ENCODE measurements at places on chromosomes 1 and 21.

- DNase-seq, result no peak
These were observed 6.4 kb downstream of the CRABP2 start for GRCh38 chr1:156698995-156699394.

DNA sequence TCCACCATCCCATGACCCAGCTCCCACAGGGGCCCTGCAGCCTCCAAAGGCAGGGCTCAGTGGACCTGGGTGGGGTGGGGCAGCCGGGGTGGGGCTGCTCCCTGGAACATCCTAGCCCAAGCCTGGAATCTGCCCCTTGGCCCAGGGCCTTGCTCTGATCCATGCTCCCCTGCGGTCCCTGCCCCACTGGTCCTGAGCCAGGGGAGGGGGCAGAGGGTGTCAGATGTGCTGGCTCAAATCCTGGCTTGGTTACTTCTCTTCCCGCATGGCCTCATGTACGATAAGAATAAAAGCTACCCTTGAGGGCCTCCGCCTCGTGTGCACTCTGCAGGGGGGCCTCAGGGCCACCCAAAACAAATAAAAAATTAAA lies 819 bp downstream of the SLC25A34 start:
- DNase-seq, result no peak

GRCh38 chr1:24443241-24443656 lies 27.6 kb downstream of the NIPAL3 start:
- no peak for DNase-seq

DNA sequence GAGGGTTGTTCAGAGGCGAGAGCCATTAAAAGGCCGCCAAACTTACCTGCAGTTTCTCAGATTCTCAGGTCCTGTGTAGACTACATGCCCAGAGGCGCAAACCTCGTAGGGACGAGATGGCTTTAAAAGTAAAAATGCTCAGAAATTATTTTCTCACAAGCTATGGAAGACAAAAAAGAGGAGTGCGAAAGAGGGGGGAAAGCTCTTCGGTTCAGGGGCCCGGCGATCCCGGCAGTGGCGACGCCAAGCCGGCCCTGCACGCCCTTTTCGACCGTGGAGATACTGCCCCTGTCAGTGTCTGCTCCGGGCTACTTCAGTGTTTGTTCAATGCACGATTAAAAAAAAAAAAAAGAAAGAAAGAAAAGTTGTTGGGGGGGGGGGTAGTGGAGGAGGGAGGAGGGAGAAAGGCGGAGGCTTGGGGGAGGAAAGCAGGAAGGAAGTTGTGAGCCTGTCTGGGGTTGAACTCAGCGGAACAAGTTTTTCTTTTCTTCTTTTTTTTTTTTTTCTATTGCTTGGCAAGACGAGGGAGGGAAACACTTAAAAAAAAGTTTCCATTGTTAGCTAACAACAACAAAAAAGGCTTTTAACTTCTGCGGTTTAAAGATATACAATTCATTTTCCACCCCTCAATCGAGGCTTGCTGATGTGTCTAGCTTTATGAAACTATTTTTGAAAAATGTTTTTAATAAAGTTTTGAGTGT lies at the start of gene ITPKB:
Gene ITPKB (minus strand): TSS at position 288 of the 701 bp plus-strand sequence. CDS start 1,824 bp downstream, outside the sequence.
- peak; percentile 46 for DNase-seq

- DNase-seq, result no peak
These were observed 42.8 kb upstream of the IL12RB2 start for GRCh38 chr1:67264899-67265298.

- DNase-seq, result no peak
These were observed 50.5 kb downstream of the MTF2 start for GRCh38 chr1:93129507-93130099.

DNA sequence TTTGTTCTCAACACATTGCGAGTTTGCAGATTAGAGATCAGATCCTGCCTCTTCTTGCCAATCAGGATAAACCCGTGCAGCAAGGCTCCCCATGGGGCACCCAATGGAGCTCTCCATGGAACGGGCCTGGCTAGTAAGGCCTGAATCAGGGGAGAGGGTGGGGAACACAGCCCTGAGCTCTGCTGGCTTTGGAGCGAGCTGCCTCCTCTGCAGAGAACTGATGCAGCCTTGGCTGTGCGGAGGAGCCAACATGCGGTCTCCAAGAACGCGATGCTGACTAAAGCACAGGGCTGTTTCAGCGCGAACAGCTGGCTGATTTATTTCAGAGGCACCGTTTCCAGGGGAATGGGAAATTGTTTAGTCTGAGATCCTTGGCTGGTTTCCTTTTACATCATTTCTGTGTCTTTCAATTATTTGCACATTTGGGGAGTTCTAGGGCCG lies 139.7 kb downstream of the TSEN15 start:
- DNase-seq, result no peak

GRCh38 chr1:1121611-1122077 lies 5.8 kb upstream of the C1orf159 start:
- no peak for DNase-seq

DNA sequence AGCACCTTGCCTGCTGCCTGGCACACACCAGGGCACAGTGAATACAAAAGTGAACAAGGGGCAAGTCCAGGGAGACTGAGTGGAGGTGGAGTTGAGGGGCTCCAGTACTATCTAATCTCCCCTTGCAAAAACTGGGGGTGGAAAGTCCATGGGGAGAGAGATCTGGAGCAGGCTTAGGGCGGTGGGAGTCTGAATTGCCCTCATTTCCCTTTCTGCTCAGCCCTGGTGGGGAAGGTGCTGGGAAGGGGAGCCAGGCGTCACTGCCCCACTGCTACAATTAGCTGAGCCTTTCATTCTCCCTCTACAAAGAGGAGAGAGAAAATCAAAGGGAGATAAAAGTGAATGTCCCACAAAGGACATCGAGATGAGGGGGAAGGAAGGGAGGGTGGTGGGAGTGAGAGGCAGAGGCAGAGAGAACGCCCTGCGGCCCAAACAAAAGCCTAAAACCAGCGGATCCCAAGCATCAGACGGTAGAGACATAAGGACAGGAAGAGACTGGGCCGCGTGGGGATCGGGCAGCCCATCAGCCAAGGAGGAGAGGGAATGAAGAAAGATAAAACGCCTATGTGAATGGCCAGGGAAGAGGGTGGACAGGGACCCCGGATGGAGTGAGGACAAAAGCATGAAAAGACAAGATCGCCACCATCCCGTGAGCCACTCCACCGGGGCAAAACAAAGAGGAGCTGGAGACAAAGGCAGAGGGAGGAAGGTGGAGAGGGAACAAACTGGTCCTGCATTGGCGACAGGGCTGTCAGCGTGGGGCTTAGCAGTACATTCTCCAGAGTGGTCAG lies 46.8 kb upstream of the SOX13 start:
- DNase-seq, result no peak

DNA sequence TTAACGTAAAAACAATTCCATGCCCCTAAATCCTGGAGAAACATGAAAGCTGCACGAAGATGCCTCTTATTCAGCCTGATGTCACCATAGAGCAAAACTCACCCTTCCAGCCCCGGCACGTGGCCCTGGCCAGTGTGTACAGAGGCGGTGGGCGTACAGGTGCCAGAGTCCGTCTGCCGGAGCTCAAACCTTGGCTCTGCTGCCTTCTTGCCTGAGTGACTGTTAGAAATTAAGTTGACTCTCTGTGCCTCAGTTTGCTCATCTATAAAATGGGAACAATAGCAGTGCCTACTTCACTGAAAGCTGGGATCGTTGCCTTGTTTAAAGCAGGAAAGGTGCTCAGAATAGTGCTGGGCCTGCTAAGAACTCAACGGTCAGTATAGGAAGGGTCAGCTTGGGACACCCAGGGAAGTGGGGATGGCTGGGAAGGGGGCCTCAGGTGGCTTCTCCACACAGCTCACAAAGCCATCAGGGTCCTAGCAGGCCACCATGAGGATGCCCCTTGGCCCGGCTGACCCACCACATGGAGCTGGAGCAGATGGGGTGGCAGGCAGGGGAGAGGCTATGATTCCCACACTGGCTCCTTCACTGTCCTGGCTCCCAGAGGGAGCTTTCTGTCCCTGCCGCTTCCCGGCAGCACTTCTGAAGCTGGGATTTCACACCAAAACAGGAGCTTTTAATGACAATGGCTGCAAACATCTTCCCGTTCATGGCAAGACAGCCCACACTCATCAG lies 237.2 kb downstream of the NPHP4 start:
- DNase-seq, result no peak

- peak; percentile 65 for DNase-seq
These were observed 1.7 kb upstream of the FYB2 start for GRCh38 chr1:56820755-56821461.

DNA sequence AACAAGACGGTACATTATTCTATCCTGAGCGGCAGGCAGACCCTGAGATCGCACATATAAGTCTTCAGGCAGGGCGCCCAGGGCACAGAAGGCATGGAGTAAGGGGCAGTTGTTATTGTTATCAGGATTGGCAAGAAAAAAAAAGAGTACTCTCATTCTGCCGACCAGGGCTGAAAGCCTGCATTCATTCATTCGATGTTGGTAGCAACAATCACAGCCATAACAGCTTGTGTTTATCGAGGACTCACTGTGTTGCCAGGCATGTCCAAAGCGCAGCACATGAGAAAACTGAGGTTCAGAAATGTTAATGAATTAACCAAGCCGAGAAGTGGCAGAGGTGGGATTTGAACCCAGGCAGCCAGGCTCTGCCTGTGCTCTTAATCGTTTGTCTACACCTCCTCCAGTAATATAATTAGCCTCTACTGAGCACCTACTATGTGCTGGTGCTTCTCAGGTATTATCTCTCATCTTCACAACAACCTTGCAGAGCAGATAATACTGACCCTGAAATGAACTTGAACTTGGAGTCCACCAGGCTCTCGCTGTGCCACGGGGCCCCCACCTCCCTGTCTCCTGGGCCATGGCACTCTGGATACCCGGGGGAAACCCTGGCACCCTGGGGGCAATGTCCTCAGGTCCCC lies 56.2 kb downstream of the TAS1R2 start:
- DNase-seq, result no peak

GRCh38 chr1:54567961-54568360 lies 19.9 kb downstream of the ACOT11 start:
- no peak for DNase-seq

- DNase-seq, result no peak
These were observed 14.4 kb downstream of the ABCG1 start for GRCh38 chr21:42233067-42233961.

DNA sequence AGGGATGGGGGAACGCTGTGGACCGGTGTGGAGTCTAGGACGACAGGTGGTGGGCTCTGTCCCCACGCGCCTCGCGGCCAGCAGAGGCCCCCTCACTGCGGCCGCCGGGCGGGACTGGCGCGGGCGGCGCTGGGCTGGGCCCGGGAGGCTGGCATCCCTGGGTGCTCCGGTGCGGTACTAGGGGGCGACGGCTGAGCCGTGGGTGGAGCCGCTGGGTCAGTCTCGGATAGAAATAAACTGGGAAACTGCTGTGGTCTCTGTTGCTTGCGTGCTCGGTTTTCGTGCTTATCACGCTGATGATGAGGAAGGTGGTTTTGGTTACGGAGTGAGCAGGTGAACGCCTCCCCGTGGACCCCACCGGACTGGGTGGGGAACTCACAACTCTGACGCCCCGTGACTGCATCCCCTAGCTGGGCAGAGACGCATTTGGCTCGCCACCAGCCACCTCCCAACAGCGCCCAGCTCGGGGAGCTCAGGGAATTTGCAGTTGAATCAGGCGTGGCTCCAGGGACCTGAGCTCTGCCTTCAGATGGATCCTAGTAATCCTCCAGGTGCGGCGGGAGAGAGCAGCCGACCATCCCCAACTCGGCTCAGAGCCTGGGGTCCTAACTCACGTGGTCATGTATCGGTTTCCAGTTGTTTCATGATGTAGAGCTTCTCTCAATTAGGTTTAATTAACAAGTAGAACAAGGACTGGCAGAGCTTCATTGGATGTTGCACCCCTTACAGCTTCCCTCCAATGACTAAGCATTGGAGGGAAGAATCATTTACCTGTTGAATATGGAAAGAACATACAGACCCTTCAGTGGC lies 32.1 kb downstream of the HSD17B7 start:
- DNase-seq, result peak; percentile 43

DNA sequence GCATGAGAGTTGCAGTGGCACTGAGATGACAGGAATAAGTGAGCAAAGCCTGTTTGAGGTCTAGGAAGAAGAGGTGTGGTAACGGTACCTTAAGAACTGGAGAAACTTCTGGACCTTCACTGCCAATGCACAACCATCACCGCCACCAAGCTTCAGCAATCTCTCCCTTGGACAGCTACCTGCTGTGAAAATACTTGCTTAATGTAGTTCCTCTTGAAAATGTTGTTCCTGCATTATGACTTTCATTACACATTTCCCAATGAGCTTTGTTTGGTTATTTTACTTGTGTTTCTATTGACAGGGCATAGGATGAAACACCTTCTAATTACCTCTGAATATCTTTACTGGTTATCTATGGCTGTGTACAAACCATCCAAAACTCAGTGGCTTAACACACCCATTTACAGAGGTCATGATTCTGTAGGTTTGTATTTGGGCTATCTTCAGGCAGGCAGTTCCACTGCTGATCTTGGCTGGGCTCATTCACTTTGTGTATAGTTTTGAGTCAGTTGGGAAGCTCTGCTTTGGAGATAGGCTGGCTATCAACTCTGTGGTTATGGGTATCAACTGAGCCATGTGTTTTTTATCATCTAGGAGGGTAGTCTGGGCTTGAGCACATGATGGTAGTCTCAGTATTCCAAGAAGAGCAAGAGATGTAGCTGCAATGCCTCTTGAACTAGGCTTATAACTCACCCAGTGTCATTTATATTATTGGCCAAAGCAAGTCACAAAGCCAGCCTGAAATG lies 149.4 kb downstream of the ELAVL4 start:
- DNase-seq, result no peak

DNA sequence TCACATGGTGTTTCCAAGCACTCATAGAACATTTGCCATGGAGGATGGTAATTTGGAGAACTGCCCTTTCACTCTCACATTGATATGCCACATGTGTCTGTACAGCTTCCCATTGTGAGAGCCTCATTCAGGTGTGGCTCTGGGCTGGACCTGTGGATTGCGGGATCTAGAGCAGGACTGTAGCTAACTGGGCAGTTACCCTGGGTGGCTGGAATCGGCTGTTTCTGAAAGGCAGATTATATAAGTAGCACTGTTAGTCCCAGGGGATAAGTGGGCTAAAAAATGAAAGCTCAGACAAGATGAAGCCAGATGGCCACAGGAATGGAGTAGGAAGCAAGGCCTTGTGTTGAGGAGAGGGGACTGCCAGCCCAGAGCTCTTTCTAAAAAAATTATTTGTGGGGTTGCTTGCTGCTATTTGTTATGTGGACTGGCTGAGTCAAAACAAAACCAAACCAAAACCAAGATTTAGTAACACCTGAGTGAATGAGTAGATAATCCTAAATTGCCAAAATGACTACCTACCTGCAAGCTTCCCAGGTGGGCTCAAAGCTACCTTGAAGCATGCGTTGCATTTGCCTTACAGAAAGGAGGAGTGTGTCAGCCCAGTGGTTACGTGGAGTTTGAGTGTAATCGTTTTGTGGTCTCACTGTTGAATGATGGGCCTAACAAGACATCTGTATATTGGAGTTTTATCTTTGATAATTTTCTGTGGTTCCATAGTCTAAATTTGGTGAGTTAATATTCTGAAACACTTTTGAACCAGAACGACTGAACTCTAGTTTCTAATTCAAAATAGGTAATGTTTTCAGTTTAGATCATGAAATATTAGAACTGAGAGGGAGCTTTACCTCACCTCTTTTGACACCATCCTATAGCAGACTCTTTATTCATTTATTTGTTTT lies 58.0 kb downstream of the SDCCAG8 start:
- DNase-seq, result no peak

Data from SW480 (cell line).